ENCODE measurements at places on chromosomes 3 and 15.

DNA sequence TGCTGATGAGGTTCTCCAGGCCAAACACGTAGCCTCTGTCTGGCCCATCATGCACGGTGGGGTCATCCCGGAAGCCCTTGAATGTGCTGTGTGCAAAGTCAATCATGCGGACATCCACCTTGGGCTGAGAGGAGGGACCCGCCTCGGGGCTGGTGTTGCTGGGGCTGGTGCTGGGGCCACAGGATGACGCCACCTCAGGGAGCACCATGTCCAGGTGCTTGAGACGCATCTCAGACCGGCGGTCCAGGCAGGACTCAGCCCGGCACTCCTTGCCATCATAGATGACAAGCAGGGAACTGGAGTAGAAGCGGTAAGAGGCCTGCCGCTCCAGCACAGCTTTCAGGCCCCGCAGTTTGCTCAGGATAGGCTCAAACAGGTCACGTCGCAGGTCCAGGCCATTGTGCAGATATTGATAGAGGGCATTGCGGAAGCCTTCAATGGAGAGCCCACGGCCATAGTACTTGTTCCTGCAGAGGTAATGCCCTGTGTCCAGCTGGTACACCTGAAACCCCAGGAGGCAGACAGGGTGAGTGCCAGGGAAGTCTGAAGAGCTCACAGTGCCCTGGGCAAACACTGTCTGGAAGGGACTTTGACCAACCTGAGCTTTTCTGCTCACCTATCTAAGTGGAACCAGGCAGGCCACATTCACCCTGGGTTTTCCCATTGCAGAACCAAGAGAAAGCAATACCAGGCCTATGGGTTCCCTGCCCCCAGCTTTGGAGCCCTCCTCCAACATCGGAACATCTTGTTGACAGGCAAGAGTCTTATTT, 3.6 kb upstream of the GMPPB start:
- peak; percentile 2 for DNase-seq

- DNase-seq = no peak
These were observed 115.0 kb upstream of the TPRG1 start for GRCh38 chr3:189056646-189057335.

GRCh38 chr3:130662501-130662996, 84.1 kb downstream of the PIK3R4 start:
- DNase-seq = no peak

DNA sequence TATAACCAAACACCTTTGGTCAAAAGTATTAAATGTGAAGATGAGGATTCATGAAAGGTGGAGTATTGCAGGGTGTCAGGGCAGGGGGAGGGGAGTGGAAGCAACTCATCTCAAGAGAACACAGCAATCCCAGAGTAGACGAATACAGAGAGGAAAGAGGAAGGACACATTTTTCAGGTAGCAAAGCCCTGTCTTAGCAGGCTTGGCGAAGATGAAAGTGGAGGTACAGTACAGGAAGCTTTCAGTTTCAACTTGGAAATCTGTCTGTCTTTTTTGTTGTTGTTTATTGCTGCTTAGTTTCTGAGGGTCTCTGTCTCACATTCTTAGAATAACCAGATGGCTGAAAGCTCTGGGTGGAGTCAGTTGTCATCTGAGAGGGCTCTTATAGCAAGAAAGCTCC, 80.8 kb upstream of the GPR149 start:
- DNase-seq = no peak

GRCh38 chr15:36136049-36136448, 443.4 kb upstream of the CDIN1 start:
- no peak for DNase-seq

- peak; percentile 51 for DNase-seq
These were observed 141.6 kb upstream of the SLC2A2 start for GRCh38 chr3:171168086-171168485.

DNA sequence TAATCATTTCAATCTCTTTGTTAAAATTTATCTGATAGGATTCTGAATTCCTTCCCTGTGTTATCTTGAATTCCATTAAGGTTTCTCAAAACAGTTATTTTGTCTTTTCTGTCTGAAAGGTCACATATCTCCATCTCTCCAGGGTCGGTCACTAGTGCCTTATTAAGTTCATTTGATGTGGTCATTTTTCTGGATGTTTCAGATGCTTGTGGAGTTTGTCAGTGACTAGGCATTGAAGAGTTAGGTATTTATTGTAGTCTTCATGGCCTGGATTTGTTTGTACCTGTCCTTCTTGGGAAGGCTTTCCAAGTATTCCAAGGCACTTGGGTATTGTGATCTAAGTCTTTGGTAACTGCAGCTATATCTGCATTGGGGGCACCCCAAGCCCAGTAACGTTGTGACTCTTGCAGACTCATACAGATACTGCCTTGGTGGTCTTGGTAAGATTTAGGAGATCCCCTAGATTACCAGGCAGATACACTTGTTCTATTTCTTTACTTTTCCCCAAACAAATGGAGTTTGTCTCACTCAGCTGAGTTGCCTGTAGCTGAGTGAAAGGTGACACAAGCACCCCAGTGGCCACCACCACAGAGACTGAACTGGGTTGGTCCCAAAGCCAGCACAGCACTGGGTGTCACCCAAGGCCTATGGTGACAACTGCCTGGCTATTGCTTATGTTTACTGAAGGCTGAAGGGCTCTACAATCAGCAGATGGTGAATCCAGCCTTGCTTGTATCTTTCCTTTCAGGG, 18.9 kb upstream of the SLC27A2 start:
- no peak for DNase-seq

DNA sequence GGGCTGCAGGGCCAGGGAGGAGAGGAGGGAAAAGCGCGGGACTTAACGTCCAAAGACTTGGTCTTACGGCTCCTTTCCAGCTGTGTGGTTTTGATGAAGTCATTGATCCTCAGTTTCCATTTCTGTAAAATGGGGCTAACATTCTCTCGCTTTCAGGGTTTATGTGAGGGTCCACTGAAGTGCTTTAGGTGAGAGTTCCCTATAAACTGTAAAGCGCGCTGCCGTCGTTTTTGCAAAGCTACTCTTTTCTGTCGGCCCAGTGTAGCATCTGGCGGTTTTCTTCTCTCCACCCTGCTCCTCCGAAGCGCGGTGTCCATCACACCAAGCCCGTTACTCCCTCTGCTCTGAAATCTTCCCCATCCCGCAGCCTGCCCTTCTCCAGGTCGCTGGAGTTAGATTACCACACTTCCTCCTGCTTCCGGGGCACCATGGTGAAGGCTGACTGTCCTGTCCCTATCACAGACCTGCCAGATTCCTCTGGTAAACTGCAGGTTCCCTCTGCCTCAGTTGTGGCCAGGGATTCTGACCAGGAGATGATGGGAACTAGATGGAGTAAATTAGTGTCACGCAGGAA, 702 bp upstream of the DNAJC17 start:
- DNase-seq = no peak

- no peak for DNase-seq
These were observed 15.7 kb upstream of the RBP1 start for GRCh38 chr3:139555249-139555648.

GRCh38 chr3:182524711-182525401, 268.4 kb upstream of the ATP11B start:
- DNase-seq = no peak

DNA sequence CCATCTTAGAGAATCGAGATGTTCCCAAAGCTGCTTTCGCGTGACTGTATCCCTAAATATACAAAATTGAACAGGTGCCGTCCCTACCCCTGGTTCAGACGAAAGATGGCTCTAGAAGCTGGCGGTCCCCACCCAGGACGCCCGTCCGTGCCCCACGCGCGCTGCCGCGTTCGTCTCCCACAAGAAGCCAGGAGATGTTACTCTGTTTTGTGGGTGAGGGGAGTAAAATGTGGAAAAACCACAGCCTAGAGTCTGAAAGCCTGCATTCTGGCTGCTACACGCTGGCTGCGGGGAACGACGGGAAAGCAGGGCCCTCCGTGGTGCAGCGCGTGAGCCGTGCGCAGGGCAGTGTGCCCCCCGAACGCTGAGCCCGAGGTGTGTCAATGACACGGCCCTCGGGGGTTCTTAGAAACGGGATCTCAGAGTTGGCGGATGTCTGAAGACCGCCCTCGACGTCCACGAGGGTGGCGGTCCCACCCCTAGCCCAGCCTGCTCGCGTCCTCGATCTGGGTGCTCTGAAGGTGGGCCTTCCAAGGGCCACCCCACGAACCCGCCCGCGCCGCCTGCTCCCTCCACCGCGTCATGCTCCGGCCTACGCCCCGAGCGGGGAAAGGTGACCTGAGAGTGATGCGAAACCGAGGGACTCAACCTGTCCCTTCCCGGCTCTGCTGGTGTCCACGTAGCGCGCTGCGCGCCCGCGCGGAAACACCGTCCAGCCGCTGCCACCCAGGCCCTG, 95.6 kb downstream of the OCA2 start:
- no peak for DNase-seq

- no peak for DNase-seq
These were observed 230.1 kb downstream of the CLSTN2 start for GRCh38 chr3:140164922-140165590.

DNA sequence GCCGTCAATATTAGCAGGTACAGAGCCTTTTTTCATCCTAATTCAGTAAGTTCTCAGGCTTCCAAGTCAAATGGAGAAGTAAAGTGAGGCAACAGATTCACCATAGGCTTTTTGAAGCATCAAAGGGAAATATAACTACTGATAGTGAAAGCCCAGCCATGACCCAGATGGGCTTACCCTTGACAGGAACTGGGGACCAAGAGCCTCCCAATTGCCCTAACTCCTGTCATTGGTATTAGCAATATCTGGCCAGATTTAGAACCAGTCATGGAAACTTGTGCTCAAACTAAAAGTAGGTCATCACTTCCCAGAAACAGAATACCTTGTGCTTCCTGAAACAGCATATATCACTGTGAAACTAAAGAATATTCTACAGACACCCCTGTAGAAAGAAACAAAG, 33.0 kb downstream of the NME9 start:
- DNase-seq = no peak

DNA sequence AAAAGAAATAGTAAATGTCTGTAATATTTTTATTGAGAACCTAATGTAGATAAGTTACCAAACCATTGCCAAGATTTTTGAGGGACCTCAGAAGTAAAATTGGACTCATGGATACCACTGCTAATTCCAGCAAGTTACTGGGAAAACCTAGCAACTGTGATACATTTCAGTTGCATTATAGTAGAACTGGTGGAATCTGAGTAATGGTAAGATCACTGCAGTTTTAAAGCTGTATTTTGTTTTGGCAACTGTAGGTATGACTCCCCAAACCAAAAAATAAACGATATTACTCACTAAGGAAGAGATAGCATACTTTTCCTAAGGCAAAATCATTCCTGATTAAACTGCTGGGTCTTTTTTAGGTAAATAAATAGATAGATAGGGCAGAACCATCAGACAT, 54.0 kb downstream of the ARMC8 start:
- DNase-seq = no peak

GRCh38 chr3:40524222-40524567, 565 bp upstream of the ZNF621 start:
- no peak for DNase-seq

GRCh38 chr3:151923901-151924300, 50.5 kb downstream of the SUCNR1 start:
- peak; percentile 41 for DNase-seq

- DNase-seq = no peak
These were observed 224.8 kb upstream of the BHLHE40 start for GRCh38 chr3:4754180-4755086.

DNA sequence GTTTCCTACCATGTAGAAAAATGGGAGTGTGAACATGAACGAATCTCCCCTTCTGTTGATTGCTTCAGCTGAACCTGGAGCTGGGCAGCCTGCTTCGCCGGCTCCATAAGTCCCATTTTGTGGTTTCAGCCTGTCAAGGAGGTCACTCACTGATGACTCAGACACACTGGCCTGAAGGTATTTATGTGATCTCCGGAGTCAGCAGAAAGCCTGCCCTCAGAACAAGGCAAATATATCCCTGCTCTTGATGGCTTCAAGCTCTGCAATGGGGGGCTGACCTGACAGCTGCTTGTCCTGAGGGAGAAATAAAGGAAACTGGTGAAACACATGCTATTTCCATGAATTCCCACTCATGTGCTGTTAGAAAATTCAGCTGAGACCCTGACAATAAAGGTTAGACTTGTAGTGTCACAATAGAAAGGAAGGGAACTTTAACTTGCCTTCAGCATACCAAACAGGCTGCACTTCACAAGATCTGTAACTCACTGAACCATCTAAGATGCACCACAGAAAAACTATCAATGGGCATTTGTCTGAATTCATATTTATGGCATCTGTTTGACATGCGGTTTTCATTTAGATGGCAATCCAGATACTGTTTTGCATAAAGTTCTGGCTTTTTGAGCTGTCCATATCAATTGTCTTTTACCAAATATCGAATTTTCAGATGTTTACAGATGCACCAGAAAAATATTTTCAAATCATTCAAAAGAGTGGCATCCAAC, 282.0 kb upstream of the VEPH1 start:
- peak; percentile 57 for DNase-seq

GRCh38 chr15:47570044-47570443, 147.3 kb upstream of the SEMA6D start:
- DNase-seq = no peak

DNA sequence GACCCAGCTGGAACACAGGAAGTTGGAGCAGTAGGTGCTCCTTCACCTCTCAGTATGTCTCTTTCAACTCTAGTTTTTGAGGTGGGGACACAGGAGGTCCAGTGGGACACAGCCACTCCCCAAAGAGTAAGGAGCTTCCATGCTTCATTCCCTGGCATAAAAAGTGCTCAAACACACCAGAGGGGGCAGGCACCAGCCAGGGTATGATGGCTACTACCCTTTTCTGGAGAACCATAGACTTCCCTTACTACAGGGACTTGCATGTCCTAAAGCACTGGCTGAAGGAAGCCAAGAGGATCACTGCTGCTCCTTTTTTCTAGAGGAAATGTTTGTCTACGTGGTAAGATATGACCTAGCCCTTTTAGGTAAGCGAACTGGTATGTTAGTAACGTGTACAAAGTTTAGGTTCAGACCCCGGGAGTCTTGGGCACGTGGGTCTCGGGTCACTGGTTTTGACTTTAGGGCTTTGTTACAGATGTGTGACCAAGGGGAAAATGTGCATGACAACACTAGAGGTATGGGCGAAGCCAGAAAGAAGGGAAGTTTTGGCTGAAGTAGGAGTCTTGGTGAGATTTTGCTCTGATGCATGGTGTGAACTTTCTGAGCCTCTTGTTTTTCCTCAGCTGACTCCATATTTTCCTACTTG, 11.9 kb downstream of the IL17RB start:
- DNase-seq = no peak

- DNase-seq = no peak
These were observed 532.8 kb upstream of the TGFBR2 start for GRCh38 chr3:30073622-30074021.

GRCh38 chr3:105801397-105801796, 67.4 kb downstream of the CBLB start:
- no peak for DNase-seq

- no peak for DNase-seq
These were observed 95.9 kb upstream of the ATP11B start for GRCh38 chr3:182697345-182697919.

DNA sequence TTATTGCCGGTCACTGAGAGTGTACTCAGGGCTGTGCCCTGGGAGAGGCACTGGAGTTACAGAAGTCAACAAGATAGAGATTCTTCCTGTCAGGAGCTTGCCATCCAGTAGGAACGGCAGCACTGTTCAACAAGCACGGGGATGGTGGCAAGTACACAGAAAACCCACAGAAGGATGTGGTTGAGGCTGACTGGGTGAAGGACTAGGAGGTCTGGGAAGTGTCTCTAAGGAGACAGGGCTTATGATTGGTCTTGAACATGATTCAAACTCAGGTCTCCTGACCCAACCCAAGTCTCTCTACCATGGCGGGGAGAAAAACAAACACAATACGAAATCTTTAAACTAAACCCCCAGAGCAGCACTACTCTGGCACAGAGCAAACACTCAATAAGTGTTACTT, 37.6 kb downstream of the ERICH6 start:
- DNase-seq = no peak

Data from GM03348 (cell line).